ENCODE measurements at places on chromosomes 13 and 19.

DNA sequence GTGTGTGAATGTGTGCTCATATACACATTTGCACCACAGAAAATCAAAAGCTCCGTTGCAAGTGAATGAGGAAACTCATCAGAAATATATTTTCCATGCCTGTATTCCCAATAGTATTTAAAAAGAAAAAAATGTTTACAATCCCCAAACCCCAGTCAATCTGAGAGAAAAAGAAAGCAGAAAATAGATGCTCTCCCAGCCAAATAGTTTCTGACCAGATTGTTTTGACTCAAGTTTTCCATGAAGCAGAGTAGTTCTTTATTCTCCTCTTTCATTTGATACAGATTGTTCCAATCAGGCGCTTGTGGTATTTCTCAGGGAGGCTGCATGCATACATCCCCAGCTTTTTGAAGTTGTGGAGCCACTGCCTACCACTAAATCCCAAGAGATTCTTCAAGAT, 110.6 kb downstream of the STARD13 start:
- DNase-seq: no peak

GRCh38 chr13:41111454-41111853, 21.1 kb downstream of the KBTBD6 start:
- DNase-seq: no peak

GRCh38 chr13:33761740-33762139, 56.2 kb upstream of the RFC3 start:
- no peak for DNase-seq

GRCh38 chr19:34598217-34599155, 78.5 kb downstream of the SCGB2B2 start:
- no peak for DNase-seq

DNA sequence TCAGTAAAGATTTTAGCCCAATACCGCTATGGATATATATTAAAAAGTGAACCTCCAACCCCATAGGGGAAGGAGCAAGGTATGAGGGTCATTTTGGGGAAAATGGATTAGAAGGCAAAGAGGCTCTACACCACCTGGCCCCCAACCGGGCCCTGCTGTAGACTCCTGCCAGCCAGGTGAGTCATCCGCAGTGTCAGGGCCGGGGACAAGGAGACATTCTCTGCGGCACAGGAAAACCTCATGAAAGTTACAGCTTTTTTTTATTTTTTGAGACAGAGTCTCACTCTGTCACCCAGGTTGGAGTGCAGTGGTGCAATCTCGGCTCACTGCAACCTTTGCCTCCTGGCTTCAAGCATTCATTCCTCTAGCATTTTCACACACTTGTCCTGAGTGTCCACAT, 32.0 kb downstream of the ZFR2 start:
- DNase-seq: no peak

DNA sequence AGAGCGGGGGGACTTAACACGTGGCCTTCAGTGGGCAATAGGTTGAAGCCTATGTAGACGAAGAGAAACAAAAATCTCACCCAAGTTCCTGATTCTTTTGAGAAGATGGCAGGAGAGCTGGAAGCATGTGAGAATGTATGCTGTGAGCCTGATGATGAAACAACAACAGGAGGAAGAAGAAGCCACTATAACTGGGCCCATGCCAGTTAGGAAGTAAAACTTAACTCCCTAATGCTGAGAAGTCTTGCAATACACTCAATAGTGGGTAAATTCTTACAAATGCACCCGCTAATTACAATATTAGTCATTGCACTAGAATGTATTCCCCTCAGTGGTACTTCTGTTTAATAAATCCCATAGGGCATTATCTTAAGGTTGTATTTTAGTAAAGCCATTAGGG, 9.1 kb downstream of the PCDH17 start:
- no peak for DNase-seq

DNA sequence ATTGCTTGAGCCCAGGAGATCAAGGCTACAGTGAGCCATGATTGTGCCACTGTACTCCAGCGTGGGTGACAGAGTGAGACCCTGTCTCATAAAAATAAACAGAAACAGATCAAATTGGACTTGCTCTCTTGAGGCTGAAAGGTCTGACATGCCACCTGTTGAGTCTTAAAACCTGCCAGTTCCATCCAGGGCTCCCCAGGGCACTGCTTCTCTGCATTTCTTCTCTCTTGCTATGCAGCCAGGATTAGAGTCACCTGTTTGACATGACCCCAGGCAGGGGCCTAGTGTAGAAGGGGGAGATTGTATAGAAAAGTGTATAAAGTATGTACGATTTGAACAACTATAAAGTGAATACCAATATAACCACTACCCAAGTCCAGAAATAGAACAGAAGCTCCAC, 45.4 kb downstream of the ARHGAP35 start:
- no peak for DNase-seq

GRCh38 chr13:94431574-94431973, 47.9 kb downstream of the DCT start:
- no peak for DNase-seq

GRCh38 chr19:21335721-21336120, 6.5 kb upstream of the ZNF708 start:
- DNase-seq: no peak

- DNase-seq: no peak
These were observed 5.1 kb downstream of the CCL25 start for GRCh38 chr19:8057545-8058270.

DNA sequence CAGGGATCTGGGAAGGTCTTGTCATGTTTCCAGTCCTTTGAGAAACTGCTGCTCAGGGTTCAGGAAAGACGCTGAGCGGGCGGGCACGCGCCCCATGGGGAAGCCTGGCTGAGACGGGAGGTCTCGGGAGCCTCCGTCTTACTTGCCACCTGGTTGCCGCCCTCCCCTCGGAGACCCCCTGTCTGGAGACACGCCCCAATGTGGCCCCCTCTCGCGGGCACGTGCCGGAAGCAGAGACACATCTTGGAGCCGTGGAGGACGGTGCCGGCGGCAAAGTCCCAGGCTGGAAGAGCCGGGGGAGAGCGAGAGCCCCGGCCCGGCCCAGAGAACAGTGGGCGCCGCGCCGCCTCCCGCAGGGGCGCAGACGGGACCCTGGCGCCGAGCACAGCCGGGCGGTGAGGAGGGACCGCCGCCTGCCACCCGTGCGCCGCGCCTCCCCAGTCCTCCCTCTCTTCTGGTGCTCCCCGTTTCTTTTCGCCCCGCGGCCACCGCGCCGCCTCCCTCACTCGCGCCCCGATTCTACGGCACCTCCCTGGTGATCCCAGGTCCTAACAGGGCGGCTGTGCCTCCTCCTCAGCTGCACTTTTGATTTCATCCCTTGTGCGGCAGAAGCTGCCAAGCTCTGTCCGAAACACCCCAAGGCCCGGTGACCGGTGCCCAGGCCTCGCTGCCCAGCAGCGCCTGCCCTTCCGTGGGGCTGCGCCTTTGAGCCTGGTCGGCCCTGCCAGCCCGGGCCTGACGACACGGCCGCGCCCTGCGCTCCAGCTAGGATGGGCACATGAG, 15.5 kb downstream of the GJB2 start:
- no peak for DNase-seq

DNA sequence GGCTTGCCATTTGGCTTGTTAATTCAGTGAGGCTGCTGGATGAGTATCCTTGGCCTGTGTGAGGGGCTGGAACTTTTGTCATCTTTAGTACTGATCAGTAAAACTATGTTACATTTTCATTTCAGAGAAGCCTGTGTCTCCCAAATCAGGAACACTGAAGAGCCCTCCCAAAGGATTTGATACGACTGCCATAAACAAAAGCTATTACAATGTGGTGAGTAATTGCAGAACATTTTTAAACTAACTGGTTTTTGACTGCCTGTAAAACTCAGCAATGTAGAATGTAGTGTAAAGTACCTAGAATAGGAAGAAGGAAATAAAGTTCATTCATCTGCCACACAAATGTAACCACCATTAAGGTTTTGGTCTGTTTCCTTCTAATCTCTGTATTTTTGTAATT, 87.4 kb upstream of the TEX29 start:
- no peak for DNase-seq

DNA sequence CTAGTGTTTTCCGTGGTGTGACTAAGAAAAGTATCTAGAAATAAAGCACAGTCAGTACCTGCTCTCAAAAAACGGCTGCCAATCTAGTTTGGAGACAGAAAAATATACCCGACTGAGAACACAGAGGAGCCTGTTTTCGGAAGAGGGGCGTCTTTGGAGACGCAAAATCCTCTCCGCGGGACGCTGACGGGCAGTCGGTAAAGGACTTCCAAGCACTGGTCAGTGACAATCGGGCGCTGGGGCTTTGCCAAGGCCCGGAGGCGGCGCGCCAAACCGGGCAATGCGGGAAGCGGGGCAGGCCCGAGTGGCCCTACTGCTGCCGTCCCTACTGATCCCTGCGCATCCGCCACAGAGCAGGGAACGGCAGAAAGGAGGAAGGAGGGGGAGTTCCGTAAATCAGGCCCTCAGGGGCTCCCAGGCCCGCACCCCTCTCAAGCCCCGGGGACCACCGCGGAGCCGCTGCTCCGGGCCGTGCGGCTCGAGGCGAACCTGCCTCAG, 588 bp upstream of the DPY19L3 start:
- no peak for DNase-seq

Measured in SIG-M5 (cell line).